NCI-H460 (cell line): ENCODE measurements at places on chromosomes 7 and 10. TPM values are rescaled to one million over a fixed set of nuclear protein-coding genes. Genes with fewer than 3 reads are reported as not detected.

Gene DRGX
- total RNA-seq = not detected in 2 replicates

Gene UCMA
- not detected in 2 replicates for total RNA-seq

Gene LMOD2
- not detected in 2 replicates for total RNA-seq

Gene LIPN
- total RNA-seq = not detected in 2 replicates

Gene TAS2R40
- total RNA-seq = not detected in 2 replicates

GRCh38 chr10:130957423-130957822 lies 354.1 kb downstream of the TCERG1L start:
- no peak for DNase-seq

GRCh38 chr7:43492896-43493295 lies 90.0 kb upstream of the STK17A start:
- no peak for DNase-seq

DNA sequence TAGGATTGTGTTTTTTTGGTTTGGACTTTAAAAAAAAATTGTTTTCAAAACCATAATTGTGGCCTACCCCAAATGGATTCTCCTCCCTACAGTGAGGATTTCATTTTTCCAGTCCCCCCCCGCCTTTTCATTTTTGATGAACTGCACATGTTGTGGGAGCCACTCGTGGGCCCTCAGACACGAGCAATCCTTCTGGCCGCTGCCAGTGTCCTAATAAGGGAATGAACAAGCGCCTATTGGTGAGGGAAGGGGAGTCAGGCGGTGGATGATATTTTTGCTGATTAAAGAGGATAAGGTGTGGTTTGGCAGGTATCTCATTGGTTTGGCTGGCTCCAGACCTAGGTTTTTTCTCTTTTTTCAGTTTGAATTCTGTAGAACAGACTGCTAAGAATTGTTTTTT lies 78.7 kb upstream of the AGBL3 start:
- DNase-seq = no peak

GRCh38 chr10:99920486-99920885 lies 89.3 kb downstream of the DNMBP start:
- no peak for DNase-seq

DNA sequence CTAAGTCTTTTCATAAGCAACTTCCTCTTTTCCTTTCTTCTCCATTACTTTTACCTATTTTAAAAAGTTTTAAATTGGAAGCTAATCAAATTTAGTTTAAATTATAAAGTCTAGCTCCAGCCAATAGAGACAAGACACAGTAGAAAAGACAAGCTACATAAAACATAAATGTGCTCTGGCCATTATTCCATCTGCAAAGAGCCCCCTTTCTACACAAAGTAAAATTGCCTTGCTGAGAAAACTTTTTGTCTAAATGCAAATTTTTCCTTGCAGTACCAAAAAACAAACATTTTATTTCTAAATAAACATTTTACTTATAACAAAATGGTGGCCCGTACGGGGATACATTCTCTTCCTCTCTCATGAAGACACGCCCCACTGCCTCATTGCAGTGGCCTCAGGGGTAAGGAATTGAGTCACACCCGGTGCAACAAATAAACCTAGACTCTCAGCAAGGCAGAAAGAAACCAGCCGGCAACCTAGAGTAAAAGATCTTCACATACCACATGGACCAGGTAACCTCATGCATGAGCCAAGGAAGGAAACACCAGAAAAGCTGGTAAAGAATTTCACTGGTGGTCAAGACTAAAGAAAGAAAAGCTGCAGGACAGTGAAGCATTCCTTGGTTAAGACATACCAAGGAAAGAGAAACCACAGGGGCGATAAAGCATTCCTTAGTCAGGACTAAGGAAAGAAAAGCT lies 71.6 kb upstream of the ZNF746 start:
- no peak for DNase-seq

DNA sequence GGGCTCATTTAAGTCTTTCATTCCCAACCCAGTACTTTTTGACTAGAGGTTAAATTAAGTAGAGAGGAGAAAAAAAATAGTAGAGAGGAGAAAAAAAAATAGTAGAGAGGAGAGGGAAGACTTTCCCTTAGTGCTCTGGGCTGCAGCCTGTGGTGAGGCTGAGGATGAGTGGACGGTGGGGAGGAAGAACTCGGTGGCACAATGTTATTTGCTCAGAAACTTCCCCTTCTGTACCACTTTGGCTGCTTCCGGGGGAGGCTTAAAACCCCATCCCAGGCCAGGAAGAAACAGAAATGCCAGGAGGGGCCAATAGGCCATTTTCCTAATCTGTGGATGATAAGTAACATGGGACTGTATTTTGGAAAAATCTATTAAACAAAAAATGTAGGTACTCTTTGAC lies 14.6 kb upstream of the MLXIPL start:
- no peak for DNase-seq
